ENCODE measurements at places on chromosomes 12 and 14.

DNA sequence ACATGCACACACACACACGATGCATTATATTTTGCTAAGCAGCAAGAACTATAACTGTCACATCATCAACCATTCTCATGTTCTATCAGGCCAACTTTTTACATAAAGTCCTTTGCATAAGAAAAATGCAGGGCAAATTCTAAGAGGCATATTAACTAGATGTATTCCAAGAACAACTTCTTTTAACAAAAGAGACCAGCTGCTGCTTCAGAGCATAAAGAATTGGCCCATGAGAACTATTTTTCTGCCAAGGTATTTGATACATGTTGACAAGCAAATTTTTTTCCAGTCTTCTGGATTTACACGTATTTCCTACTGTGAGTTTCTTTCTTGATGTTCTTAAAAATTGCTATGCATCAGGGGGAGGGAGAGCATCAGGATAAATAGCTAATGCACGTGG, 27.2 kb downstream of the GLT8D2 start:
- DNase-seq, result no peak

DNA sequence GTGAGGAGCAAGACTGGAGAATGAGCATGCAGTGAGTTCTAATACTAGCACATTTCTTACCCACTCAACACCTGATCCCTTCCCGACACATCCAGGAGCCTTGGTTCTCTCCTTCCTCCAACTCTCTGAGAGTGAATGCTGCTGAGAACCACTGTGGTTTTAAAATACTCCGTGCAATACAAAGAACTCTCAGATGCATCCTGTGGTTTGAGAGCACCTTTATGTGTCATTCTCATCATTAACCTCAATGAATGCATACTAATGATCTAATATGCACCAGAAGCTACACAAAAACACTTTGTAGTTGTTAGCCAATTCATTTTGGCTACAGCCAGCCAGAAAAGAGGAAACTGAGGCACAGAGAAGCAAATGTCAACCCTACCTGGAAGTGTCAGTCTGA, 87.6 kb downstream of the GALNT8 start:
- no peak for DNase-seq

DNA sequence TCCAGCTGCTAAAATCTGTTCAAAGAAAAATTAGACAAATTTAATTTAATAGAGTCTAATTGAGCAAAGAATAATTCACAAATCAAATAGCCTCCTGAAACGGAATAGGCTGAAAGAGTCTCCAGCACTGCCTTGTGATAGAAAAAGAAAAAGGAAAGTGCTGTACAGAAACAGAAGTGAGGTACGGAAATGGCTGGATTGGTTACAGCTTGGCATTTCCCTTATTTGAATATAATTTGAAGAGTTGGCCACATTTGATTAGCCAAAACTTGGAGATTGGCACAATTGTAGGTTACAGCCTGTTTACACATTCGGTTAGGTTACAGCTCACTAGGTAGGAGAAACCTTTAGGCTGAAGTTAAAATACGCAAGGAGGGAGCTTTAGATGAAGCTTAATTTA, 24.8 kb upstream of the PCED1B start:
- no peak for DNase-seq

- DNase-seq, result no peak
These were observed 758.1 kb downstream of the MED13L start for GRCh38 chr12:115519359-115519758.

- DNase-seq, result no peak
These were observed 2.4 kb downstream of the EAPP start for GRCh38 chr14:34536951-34537676.

- DNase-seq, result no peak
These were observed 3.8 kb downstream of the SOAT2 start for GRCh38 chr12:53107122-53107521.
